ENCODE measurements at places on chromosomes 5 and 9. TPM values are rescaled to one million over a fixed set of nuclear protein-coding genes. Genes with fewer than 3 reads are reported as not detected.

The UBE2D2 gene
- total RNA-seq: 236 TPM

The WDR31 gene
- 1.2 TPM for total RNA-seq

The NUDT12 gene
- 4.3 TPM for total RNA-seq

The THBS4 gene
- not detected for total RNA-seq

The SLC6A7 gene
- not detected for total RNA-seq

DNA sequence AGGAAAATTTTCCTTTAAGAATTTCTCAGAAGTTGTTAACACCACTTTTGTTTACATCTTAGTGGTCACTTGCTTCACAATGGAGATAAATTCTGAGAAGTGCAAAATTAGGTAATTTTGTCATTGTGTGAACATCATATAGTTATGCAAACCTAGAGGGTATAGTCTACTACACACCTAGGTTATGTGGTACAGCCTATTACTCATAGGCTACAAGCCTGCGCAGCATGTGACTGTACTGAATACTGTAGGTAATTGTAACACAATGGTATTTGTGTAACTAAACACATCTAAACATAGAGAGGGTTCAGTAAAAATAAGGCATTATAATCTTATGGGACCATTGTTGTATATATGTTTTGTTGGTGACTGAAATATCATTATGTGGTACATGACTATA is 388.7 kb upstream of the POU5F2 start:
- H3K4me1 ChIP-seq: no peaks in the 10 kb centered on the region
- no peak overlapping the region for H3K27ac ChIP-seq
- H3K36me3 ChIP-seq: peaks cover 5% of the 10 kb centered on the region
- H3K27me3 ChIP-seq: peaks cover 2% of the 10 kb centered on the region

DNA sequence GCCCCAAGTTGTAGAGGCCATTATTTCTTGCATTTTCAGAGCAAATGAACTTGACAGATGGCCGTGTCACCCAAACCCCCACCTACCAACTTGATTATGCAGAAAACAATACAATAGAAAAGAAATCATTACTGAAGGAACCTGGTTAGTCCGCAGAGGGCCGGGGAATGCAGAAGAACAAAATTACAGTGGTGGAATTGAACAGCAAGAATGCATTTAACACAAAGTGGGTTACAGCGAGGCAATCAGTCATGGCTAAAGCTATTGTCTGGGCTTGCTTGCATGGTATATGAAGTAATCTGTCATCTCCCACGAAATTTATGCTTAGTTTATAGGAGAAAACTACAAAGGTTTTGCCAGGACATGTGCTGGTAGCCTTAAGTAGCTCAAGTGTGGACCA is 238.3 kb upstream of the IRX1 start:
- H3K4me1 ChIP-seq: no peaks in the 10 kb centered on the region
- peaks cover 5% of the 10 kb centered on the region for H3K36me3 ChIP-seq
- H3K27me3 ChIP-seq: no peaks in the 10 kb centered on the region
- no peak overlapping the region for H3K4me3 ChIP-seq
- no peak overlapping the region for H3K27ac ChIP-seq
- no peak for DNase-seq

DNA sequence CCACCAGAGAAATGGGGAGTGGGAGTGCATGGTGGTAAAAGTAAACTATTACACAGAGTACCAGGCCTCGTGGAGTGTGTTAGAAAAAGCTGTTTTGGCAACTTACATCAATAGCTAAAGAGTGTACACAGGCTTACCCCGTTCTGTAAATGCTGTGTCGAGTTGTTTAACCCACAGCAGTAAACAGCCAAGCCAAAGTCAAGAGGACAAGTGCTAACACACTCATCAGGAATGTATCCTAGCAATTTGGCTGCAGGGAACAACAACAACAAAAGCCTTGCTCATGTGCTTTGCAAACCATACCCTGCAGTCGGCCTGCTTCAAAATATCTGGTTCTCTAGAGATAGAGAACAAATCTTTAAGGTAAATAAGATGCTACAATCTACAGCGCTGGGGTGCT is 15.9 kb downstream of the DAP start:
- peaks cover 12% of the 10 kb centered on the region for H3K4me1 ChIP-seq
- no peak for DNase-seq
- peaks cover 42% of the 10 kb centered on the region for H3K36me3 ChIP-seq

DNA sequence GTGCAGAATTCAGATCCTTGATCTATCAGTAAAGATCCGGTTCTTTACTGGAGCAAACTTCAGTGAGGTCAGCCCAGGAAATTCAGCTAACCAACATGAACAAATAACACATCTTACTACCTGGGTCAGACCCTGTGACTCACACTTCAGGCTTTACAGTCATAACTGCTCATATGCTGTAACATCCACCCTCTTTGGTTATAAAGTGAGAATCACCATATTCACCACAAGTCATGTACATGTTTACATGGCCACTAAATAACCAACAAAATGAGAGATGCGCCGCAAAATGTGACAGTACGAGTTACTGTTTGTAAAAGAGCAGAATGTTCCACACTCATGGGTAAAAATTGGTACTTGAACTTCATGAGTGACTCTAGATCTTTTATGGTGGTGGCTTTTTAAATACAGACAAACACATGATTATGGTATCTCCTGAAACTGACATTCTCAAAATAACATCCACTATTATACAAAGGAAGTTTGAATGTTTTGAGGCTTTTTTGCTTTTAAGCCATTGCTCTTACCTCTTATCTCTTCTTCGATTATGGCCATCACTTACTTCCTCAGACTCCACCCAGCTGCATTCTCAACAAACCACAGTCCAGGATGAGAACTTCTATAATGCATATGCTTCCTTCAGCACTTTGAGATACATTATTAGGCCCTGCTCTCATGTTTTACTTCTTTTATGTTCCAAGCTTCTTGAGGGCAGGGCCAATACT is 516.6 kb downstream of the RAB3C start:
- H3K36me3 ChIP-seq: no peaks in the 10 kb centered on the region
- H3K4me1 ChIP-seq: peaks cover 20% of the 10 kb centered on the region
- DNase-seq: peak; percentile 31
- H3K4me3 ChIP-seq: no peak overlapping the region
- no peaks in the 10 kb centered on the region for H3K27me3 ChIP-seq

GRCh38 chr5:78293851-78294247 is 649 bp downstream of the AP3B1 start:
- no peaks in the 10 kb centered on the region for H3K27me3 ChIP-seq
- DNase-seq: no peak
- peak overlapping the region; percentile 99 for H3K4me3 ChIP-seq

GRCh38 chr5:128722551-128722950 is 184.5 kb upstream of the FBN2 start:
- H3K27me3 ChIP-seq: no peaks in the 10 kb centered on the region
- no peaks in the 10 kb centered on the region for H3K36me3 ChIP-seq
- H3K4me3 ChIP-seq: no peak overlapping the region

DNA sequence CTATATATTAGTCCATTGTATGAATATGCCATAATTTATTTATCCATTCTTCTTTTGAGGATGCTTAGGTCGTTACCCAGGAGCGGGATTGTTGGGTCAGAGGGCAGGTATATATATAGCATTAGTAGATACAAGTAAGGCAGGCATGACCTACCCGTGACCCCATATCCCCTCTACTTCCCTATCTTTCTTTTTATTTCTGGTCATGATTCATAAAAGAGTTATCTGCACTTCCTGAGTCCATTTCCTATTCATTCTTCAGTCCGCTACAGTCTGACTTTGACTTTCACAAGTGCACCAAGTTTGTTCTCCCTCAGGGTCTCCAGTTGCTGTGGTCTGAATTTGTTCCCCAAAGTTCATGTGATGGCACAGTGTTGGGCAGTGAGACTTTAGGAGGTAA is 6.9 kb downstream of the RHOBTB3 start:
- H3K36me3 ChIP-seq: no peaks in the 10 kb centered on the region
- no peak for DNase-seq
- peaks cover 18% of the 10 kb centered on the region for H3K27me3 ChIP-seq
- peaks cover 10% of the 10 kb centered on the region for H3K4me1 ChIP-seq
- H3K4me3 ChIP-seq: no peak overlapping the region

- no peak for DNase-seq
- no peak overlapping the region for H3K27ac ChIP-seq
- no peaks in the 10 kb centered on the region for H3K4me1 ChIP-seq
- H3K27me3 ChIP-seq: no peaks in the 10 kb centered on the region
These were observed 12.1 kb upstream of the WDR5 start for GRCh38 chr9:134123764-134124128.

GRCh38 chr5:23139338-23140171 is 286.4 kb upstream of the CDH12 start:
- H3K4me3 ChIP-seq: no peak overlapping the region
- no peaks in the 10 kb centered on the region for H3K36me3 ChIP-seq
- no peak overlapping the region for H3K27ac ChIP-seq
- DNase-seq: no peak

GRCh38 chr9:126927419-126927818 is 12.8 kb downstream of the RALGPS1 start:
- H3K27ac ChIP-seq: no peak overlapping the region
- H3K27me3 ChIP-seq: peaks cover 3% of the 10 kb centered on the region
- no peaks in the 10 kb centered on the region for H3K36me3 ChIP-seq

DNA sequence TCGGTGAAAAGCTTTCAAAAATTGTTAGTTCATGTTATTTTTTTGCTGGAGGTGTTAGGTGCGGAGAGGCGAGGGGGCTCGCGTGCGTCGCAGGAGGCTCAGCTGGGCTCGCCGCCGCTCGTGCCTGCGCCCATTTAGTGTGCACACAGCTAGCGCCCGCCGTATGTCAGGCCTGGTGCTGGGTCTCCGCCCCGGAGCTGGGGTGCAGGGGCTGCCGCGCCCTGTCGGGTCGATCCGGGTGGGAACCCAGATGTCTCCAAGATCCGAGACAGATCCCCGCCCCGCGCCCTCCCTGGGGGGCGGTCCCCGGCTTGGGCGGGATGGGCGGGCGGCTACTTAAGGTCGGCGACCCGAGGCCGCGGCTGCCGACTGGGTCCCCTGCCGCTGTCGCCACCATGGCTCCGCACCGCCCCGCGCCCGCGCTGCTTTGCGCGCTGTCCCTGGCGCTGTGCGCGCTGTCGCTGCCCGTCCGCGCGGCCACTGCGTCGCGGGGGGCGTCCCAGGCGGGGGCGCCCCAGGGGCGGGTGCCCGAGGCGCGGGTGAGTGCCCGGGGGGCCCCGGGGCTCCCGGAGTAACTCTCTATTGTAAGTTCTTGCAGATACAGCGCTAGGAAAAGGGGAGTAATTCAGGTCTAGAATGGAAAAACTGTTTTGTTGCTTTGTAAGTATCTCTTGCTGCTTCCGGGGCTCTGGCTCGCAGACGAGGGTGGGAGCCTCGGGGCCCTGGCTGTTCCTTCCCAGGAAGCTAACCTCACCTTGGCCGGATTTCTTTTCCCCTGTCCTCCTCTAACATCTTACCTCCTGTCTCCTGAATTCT is 31.7 kb downstream of the GSN start:
- peak overlapping the region; percentile 83 for H3K4me3 ChIP-seq
- peaks cover 22% of the 10 kb centered on the region for H3K4me1 ChIP-seq
- peaks cover 5% of the 10 kb centered on the region for H3K27me3 ChIP-seq

DNA sequence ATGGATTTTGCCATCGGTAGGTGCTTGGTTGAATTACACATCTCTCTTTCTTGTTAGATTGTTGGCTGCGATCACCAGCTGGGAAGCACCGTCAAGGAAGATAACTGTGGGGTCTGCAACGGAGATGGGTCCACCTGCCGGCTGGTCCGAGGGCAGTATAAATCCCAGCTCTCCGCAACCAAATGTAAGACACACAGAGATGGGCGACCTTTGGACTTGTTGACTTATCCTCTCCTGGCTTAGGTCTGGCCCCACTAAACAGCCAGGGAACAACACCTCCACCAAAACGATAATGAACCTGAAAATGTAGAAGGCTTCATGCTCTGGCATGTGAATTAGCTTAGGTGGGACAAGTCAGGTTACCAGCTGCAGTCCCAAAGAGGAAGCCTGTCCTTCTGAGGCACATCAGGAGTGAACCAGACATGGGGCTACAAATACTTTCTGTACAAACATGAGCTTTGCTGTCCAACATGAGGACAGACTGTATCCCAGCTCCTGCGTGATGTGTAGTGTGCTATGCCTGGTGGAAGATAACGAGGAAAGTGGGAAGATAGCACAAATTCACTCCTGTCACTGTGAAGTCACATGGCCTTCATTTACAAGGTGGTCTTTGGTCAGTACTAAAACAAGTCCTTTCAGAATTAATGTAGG is 148.4 kb downstream of the ADAMTSL1 start:
- no peaks in the 10 kb centered on the region for H3K36me3 ChIP-seq
- H3K27ac ChIP-seq: no peak overlapping the region
- H3K27me3 ChIP-seq: no peaks in the 10 kb centered on the region
- H3K4me3 ChIP-seq: no peak overlapping the region
- no peak for DNase-seq
- no peaks in the 10 kb centered on the region for H3K4me1 ChIP-seq

- peaks cover 56% of the 10 kb centered on the region for H3K4me1 ChIP-seq
- peak overlapping the region; percentile 6 for H3K4me3 ChIP-seq
- H3K27me3 ChIP-seq: no peaks in the 10 kb centered on the region
These were observed 1.6 kb upstream of the GZMK start for GRCh38 chr5:55022450-55022849.

DNA sequence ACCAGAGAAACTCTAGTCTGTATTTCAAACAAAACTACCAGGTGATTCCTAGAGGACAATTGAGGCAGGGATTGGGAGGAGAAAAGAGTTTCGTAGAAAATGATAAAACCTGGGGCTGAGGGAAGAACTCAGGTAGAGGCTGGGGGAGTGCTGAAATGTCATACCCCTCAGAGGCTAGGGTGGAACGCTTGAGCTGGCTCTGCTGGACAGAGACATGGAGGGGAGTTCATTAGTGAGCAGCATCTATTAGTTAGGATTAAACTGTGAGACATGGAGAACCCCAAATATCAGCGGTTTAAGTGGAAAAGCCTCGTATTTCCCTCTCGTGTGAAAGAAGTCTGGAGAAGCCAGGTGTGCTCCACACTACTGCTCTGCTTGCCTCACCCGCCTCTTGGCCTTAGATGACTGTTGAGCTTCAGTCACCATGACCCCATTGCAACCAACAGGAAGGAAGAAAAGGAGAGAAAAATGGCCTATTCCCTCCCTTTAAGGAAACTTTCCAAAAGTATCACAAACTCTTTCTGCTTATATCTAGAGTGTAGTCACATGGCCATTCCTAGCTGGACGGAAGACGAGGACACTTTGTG is 53.7 kb upstream of the ABCA1 start:
- no peak overlapping the region for H3K4me3 ChIP-seq
- DNase-seq: no peak
- H3K36me3 ChIP-seq: no peaks in the 10 kb centered on the region
- peaks cover 32% of the 10 kb centered on the region for H3K4me1 ChIP-seq
- no peaks in the 10 kb centered on the region for H3K27me3 ChIP-seq
- no peak overlapping the region for H3K27ac ChIP-seq

DNA sequence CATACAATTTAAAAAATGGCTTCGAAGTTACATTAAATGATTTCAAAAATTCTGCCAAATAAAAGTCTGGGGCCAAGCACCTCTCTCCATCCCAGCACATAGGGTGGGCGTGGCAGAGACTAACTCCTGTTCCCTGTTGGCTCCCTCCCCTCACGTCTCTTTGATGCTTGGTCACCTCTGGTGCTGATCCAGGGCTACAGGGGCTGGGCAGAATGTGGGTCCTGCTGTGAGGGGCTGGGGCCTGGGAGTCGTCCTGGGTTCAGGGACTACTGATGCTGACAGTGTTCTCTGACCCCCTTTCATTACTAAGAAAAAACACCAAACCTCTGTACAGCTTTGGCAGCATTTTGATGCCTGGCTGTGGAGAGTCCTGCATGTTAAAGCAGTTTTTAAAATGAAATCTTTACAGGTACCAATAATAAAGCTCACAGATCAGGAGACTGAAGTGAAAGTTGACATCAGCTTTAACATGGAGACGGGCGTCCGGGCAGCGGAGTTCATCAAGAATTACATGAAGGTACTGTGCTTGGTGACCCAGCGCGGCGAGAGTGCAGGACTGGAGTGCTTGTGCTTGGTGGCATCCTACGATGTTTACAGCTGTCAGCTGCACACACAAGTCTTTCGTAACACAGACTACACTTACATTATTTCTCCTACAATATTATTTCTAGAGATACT is 29.0 kb downstream of the TENT4A start:
- H3K4me3 ChIP-seq: no peak overlapping the region
- no peak for DNase-seq
- H3K27me3 ChIP-seq: no peaks in the 10 kb centered on the region
- no peak overlapping the region for H3K27ac ChIP-seq

Measured in naive thymus-derived CD8-positive, alpha-beta T cell (primary cell).